ENCODE measurements at places on chromosomes 7 and 10.

DNA sequence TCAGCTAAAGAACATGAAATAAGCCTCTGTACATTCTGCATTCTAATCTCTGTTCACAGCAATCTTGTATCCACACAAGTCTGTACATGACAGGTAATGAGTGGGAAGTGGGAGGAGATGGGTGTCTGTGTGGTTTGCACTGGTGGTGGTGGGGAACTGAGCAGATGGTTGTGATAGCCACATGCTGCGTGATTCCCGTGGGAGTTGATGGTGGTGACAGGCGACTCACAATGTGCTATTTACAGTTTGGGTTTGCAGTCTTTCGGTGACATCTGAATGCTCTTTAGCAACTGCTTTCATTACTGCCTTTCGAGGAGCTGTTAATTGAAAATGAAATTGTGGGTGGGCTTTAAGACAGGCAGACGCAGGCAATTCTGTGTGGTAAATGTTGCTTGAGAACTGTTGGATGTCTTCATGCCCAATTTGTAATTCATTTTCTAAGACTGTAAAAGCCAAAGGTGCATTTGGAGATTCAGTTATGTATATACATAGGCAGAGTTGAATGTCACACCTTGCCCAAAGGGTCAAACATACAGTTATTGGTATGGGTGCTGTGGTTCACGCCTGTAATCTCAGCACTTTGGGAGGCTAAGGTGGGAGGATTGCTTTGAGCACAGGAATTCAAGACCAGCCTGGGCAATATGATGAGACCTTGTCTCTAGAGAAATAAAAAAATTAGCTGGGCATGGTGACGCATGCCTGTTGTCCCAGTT is 308.2 kb downstream of the AUTS2 start:
- no peak for DNase-seq

GRCh38 chr7:266851-267840 is 22.8 kb upstream of the FOXL3 start:
- no peak for DNase-seq

DNA sequence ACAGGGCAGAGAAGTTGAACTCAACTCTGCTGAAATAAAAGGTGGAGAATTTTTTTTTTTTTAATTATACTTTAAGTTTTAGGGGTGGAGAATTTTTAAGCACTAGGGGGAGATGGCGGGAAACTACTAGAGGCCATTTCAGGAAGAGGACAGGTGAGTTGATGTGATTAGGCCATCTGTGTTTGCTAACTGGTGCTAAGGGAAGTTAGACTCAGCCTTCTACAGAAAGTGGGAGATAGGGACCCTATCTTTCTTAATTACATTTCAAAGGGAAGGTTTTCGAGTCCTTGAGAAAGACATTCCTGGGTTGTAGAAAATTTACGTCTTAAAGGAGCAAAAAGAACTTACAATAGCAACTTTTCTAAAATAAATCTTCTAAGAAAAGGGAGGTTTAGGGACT is 124.8 kb downstream of the LHFPL3 start:
- no peak for DNase-seq

DNA sequence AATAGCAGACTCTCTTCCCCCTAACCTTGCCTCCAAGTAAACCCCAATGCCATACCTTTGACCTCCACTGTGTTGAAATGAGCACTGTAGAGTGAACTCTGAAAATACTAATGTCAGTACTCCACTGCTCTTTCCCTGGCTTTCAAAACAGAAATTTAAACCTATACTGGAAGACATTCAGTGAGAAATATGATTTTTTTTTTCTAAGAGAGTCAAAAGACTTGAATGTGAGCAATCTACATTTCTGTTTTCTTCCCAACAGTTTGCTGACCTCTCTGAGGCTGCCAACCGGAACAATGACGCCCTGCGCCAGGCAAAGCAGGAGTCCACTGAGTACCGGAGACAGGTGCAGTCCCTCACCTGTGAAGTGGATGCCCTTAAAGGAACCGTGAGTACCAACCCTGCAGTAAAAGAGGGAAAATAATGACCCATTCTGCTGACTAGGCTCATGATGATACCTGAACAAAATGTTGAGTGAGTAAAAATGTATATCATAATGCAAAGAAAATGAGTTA is 6.4 kb downstream of the VIM start:
- DNase-seq, result no peak

DNA sequence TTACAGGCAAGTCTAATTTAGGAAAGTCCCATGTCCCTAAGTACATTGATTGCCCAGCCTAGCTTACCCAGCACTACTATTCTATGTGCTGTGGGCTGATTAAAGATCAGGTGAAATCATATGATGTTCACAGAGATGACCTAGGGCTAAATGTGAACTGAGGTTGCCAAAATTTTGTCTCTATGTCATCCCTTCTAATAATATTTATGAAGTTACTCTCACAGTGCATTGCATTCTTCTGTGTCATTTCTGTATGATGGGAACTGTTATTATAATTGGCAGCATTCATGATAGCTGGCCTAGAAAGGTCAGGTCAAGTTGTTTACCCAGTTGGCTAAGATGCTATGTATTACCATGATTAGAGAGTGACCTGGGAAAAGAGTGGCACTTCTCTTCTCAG is 2.8 kb upstream of the PDK4 start:
- no peak for DNase-seq

DNA sequence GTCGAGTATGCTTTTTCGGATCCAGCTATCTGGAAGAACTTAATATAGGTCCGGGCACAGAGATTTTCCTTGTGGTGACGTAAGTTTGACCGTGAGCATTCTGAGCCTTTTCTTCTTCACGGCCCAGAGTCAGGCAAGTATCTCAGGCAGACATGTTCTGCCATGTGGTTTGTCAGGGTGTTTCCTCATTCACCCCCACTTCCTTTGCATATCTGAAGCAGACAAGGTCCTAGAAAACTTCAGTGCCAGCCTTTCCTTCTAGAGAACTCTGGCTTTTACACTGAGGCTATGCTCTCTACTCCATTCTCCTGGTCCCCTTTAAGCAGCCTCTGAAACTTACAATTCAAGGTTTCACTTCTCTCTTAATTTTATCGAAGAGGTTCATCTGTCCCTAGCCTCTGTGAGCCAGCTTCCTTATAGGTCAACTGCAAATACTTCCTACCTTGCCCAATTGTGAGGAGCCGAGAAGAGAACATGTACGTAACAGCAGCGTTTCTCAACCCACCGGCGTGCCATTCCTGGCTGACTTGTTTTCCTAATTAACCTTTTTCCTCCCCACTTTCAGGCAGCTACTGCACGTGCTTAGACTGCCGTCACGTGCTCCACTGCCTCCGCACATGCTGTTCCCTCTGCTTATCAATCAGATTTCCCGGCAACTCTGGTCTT is 47.3 kb downstream of the CDCA7L start:
- no peak for DNase-seq

DNA sequence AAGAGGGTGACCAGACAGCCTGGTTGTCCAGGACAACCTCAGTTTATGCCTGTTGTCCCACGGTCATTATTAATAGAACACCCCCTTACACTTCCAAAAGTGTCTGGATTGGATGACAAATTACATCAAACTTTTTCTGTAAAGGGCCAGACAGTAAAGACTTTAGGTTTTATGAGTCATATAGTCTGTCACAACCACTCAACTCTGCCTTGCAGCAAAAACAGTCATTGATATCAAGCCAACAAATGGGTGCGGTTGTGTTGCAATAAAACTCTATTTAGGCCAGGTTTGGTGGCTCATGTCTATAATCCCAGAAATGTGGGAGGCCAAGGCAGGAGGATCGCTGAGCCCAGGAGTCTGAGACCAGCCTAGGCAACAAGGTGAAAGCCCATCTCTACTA is 66.7 kb upstream of the ATP6V0A4 start:
- DNase-seq, result no peak

- peak; percentile 81 for DNase-seq
Observed at GRCh38 chr7:101321491-101322401, at the start of gene IFT22. TSS of gene IFT22 (minus strand) at chr7:101321812. CDS start at chr7:101321709, 103 bp downstream.

- DNase-seq, result no peak
Observed at GRCh38 chr10:122490786-122491680, 29.7 kb downstream of the HTRA1 start.

GRCh38 chr7:27103489-27104226 is 1.2 kb upstream of the HOXA2 start:
- no peak for DNase-seq

DNA sequence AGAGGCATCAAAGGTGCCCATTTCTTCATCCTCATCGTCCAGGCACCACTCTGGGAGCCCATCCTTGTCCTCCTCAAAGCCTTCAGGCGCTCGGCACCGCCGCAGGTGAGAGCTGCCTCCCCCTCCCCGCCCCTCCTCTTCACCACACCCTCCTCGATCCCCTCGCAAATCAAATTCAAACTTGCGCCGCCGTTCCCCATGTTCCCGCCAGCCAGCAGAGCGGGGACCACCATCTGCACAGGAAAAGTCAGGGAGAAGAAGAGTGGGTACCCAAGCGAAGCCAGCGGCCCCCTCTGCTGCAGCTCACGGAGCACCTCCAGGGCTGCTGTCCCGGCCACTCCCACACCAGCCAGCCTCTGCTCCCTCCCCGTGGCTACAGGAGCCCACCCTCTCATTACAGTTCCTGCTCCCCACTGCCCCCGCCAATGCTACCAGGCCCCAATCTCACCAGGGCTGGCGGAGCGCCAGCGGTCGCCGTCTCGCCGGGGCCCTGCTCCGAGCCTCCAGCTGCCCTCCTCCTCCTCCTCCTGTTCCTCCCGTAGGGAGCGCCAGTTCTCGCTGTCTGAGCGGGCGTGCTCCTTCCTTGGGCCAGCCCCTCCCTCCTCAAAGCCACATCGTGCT is 7.7 kb downstream of the GIGYF1 start:
- no peak for DNase-seq

DNA sequence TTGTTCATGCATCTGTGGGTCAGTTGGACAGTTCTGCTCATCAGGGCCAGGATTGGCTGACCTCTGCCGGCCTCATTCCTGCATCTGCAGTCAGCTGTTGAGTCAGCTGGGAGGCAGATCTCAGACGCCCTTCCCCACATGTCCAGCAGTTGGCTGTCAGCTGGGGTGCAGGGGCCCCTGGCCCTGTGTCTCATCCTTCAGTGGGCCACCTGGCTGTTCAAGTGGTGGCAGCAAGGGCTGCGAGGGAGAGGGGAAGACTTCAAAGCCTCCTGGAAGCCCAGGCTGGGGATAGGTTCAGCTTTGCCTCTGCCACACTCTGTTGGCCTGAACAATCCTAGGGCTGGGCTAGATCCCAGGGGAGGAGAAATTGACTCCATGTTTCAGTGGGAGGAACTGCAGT is 33.2 kb downstream of the TACR2 start:
- DNase-seq, result no peak

GRCh38 chr7:131924857-131925256 is 368.4 kb upstream of the PODXL start:
- DNase-seq, result peak; percentile 1

- no peak for DNase-seq
Observed at GRCh38 chr7:30789334-30789711, 18.1 kb downstream of the MINDY4 start.

DNA sequence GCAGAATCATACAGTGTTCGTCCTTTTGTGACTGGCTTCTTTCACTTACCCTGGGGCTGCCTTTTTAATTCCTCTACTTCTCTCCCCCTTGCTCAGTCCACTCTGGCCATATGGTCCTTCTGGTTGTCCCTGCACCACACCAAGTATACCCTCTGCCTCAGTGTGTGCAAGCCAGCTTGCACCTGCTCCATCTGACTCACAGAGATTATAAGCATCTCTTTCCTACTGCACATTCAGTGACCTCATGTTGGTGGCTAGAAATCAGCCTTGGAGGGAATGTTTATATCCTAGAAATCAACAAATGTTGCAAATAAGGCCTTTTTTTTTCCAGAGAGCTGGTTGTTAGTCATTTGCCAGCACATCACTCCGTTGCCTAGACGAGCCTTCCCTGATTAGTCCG is 67.5 kb upstream of the C10orf90 start:
- DNase-seq, result no peak

DNA sequence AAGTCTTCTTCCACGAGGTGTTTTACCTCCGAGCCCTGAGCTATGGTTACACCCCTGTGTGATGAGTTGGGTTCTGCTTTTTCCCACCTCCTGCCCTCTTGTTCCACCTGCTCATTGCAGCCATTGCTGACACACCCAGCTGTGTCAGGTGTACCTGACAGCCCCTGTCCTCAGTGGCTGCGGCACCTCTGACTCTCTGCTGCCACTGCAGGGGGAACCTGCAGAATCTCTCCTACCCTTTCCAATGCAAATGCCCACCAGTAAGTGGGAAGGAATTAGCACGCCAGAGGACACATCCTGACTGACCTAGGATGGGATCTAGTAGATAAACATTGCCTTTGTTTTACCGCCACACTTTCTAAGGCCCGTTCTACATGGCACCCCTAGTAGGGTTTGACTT is 600.9 kb upstream of the MKI67 start:
- no peak for DNase-seq

DNA sequence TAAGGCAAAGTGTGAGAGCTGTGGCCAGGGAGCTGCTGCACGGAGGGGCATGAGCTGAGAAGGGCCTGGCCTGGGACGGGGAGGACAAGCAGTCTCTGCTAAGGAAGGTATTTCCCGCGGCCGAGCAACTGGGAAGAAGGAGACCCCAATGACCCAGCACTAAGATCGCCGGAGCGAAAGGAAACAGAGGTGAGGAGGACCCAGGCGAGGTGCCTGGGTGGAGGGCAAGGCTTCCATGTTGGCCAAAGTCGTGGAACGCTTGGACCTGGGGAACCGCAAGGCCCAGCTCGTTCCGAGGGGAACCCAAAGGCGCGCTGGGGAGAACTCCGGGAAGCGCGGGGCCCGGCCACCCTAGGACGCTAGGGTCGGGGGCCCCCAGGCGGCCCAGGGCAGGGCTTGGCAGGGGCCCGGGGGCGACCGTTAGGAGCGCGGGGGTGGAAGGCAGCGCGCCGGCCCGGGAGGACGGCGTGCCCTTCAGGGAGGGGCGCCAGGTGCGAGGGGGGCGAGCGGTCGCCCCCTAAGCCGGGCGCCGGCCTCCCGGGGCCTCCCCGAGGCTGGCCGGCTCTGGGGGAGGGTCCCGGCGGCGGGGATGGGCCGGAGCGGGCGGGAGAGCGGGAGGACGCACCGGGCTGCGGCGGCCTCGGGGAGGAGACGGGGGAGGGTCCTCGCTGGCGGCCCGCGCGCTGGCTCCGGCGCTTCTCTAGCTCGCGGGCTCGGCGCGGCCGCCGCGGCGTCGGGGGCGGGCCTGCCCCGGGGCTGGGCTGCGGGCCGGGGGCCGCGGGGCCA is 545 bp downstream of the GIGYF1 start:
- DNase-seq, result no peak

Data from NCI-H1048 (cell line).